ENCODE measurements at places on chromosomes 7 and 10. TPM values are rescaled to one million over a fixed set of nuclear protein-coding genes. Genes with fewer than 3 reads are reported as not detected.
A peak's percentile ranks its signal among the peaks of the same experiment; 100 is the strongest.

Gene UNC5B
- 0.16 TPM for polyA plus RNA-seq

Gene ACBD7
- 1.6 TPM for polyA plus RNA-seq

Gene NUTM2A
- 0.15 TPM for polyA plus RNA-seq

Gene ENKUR
- polyA plus RNA-seq, result 0.30 TPM

Gene PRKAR2B
- 3.6 TPM for polyA plus RNA-seq

Gene NRG3
- polyA plus RNA-seq, result not detected

Gene ARHGAP22
- polyA plus RNA-seq, result 3.7 TPM

Gene SLC29A4
- polyA plus RNA-seq, result 14.8 TPM

GRCh38 chr10:14751921-14752320 lies 22.8 kb downstream of the FAM107B start:
- DNase-seq, result no peak

GRCh38 chr10:7572391-7572790 lies 94.4 kb downstream of the ITIH5 start:
- DNase-seq, result no peak

DNA sequence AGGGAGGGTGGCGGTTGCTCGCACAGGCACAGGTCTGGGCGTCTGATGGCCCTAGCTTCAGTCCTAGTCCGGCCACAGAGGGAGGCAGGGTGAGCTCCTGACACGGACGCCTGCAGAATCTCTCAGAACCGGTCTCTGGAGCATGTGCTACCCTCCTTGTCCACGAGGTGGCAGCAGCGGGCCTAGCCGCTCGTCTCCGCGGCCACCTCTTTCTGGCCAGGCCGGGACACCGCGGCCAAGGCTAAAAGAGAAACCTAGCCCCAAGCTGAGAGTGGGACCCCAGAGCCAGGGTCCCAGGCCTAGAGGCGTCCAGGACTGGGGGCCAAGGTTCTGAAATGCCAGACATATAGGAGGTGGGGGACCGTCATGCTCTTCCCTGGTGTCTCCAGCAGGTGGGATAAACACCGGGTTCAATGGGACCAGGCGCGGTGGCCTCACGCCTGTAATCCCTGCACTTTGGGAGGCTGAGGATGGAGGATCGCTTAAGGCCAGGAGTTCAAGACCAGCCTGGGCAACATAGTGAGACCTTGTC lies 3.2 kb upstream of the LAT2 start:
- peak; percentile 77 for DNase-seq

GRCh38 chr10:99451499-99451788 lies 21.0 kb upstream of the GOT1 start:
- DNase-seq, result no peak

- no peak for DNase-seq
Observed at GRCh38 chr7:92720604-92721350, 115.6 kb downstream of the CDK6 start.

- no peak for DNase-seq
Observed at GRCh38 chr7:91630581-91631380, 249.7 kb downstream of the MTERF1 start.

- DNase-seq, result no peak
Observed at GRCh38 chr7:139494835-139495579, 11.5 kb upstream of the KLRG2 start.

- DNase-seq, result no peak
Observed at GRCh38 chr7:16402091-16402490, 19.2 kb downstream of the CRPPA start.

DNA sequence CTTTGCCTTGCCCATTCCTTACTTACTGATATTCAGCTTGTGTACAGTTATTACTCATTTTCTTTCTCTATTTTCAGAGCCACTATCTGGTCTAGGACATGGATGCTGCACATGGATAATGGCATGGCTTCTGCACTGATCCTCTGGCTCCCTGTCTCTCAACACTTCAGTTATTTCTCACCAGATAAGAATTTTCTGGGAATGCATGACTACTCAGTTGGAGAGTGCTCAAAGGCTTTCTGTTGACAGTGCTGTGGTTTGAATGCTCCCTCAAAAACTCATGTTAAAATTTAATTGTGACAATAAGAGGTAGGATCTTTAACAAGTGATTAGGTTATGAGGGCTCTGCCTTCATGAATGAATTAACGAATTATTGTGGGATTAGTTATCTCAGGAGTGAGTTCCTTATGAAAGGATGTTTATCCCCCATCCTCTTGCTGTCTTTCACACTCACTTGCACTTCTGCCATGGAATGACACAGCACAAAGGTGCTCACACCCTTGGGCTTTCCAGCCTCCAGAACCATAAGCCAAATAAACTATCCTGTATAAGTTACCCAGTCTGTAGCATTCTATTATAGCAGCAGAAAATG lies 16.1 kb upstream of the PIK3CG start:
- DNase-seq, result peak; percentile 21

- DNase-seq, result no peak
Observed at GRCh38 chr7:77327932-77328628, 88.1 kb downstream of the GSAP start.

DNA sequence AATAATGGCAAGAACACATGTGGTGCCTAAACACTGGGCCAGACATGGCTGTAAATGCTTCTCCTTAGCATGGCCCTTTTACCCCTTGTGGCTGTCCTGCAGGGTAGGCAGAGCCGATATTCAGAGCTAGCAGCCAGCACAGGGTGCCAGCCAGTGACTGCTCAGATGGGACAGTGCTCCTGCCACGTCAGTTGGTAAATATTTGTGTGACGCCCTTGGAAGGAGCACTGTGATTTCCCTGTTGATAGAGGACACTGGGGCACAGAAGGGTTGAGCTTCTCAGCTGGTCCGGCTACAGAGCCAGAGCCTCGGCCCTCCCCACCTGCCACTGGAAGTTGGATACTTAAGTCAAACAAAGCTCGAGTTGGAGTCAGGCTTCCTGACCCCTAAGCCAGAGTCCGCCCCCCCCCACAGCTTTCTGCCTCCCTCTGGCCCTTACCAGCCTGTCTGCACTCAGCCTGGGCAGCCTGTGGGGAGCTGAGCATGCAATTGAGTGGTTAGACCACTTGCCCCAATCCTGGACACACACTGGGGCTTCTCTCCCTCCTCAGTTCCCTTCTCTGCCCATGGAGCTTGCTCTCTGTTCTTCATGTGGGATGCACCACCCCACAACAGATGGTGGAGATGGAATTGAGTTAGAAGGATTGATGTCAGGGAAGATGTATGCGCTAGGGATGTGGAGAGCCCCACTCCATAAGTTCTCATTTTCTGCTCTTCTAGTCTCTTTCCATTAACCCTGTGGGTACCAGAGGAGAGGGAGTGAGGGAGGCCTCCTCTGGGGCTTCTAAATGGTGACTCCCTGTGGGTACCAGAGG lies 350.8 kb downstream of the PLXNA4 start:
- peak; percentile 50 for DNase-seq

DNA sequence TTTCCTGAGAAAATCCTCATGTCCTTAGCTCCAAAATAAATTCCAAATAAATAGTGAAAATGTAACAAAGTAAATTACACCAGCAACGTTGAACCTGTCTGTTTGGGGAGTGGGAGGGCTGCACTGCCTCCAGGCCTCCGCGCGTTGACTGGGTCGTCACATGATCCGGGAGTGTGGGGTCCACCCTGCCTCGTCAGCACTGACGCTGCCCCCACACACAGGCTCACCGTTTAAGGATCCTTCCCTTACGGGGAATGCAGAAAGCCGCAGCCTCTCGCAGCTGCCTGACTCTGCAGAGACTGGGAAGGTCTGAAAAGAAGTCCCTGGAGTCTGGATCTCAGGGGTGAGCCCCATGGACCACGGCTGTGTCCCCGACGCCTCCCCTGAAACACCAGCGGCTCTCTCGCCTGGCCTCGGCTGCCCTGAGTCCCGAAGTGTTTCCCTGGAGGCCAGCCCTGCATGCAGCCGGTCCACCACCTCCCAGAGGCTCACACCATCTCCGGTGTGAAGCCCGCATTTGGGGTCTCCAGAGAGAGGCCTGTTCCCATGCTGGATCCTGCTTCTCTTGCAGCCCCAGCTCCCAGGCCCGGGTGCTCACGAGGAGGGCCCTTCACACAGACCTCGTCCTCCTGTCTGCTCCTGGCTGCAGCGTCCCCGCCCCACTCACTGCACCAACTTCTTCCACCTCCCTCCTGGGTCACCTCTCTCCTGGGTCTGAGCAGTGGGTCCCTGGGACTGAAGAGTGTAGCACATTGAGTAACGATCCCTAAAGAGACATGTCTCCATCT lies 49.5 kb upstream of the ADGRA1 start:
- DNase-seq, result no peak

DNA sequence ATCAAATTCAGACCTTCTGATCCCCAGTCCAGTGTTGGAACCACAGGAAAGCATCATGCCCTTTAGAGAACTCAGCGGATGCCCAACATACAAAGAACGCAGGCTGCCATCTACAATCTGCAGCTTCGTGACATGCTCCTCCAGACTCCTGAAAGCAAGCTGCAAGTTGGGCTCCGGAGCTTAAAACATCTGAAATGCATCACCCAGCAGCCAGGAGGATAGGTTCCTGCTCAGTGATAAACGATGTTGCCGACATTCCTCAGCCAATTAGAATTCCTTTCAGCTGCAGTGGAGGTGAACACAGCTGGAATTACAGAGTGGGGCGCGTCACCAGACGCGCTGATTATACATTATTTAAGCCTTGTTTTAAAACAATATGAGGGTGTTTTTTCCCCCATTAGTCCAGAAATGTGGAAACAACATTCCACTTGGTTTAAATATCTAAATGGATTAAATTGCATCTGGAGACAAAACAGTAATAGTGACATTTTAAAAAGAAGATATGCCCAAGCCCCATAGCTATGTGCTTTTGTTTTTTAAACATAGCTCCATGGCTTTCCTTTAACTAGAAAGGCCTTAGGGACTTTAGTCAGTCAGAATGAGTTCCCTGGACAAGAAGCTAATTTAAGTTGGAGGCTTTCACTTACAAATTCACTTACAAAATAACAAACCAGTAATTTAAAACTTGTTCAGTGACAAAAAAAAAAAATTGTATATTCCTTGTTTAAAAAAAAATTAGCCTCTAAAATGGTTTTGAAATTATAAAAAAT lies 6.3 kb downstream of the SMURF1 start:
- DNase-seq, result peak; percentile 25

GRCh38 chr7:22559829-22560489 lies 60.0 kb upstream of the STEAP1B start:
- peak; percentile 85 for DNase-seq

- no peak for DNase-seq
Observed at GRCh38 chr7:53101026-53101425, 65.6 kb downstream of the POM121L12 start.

- DNase-seq, result no peak
Observed at GRCh38 chr10:124482236-124482800, 20.7 kb downstream of the LHPP start.

- no peak for DNase-seq
Observed at GRCh38 chr10:31099094-31099493, 67.4 kb upstream of the ZNF438 start.

DNA sequence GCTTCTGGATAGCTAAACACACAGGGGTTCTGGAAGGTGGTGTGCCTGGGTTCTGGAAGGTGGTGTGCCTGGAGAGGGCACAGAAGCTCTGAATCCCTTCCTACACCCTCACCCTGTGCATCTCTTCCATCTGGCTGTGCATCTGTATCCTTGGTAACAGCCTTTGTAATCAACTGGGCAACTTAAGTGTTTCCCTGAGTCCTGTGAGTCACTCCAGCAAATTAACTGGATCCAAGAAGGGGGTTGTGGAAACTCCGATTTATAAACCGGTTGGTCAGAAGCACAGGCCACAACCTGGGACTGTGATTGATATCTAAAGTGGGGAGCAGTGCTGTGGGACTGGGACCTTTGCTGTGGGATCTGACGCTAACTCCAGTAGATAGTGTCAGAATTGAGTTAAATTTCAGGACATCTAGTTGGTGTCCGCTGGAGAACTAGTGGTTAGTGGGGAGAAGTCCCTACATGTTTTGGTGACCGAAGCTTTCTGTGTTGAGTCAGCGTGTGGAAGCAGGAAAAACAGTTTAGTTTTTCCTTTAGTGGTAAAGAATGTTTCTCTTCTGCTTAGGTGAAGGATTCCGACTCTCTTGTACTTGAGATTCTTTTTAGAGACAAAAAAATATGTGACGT lies 228.1 kb downstream of the BMPER start:
- DNase-seq, result peak; percentile 43

DNA sequence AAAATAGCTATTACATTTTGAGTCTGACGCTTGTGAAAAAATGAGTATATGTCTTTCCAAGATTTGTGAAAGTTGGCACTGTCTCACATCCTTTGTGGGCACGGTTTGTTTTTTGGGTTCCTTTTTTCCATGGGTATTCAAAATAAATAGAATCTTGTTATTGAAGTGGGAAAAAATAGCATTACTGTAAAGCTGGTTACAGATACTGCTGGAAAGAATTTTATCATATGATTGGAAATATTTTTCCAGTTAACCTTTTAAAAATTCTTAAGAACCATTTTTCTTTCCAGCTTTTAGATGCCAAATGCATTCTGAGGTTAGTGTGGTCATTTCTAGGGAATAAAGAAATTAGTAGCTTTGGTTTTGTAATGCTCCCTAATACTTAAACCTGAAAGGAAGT lies 11.4 kb downstream of the NET1 start:
- DNase-seq, result no peak

DNA sequence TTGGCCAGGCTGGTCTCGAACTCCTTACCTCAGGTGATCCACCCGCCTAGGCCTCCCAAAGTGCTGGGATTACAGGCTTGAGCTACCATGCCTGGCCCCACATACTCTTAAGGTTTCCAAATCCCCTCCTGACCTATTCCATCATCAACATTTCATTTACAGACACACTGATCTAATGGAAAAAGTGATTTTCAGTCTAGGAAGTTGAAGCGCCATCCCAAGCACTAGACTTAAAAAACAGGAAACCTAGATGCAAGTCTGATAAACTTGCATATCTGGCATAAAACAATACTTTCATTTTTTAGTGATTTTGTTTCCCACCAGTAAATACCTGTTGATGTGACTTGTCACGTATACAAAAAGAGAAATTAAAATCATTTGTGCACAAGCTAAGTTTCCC lies 44.0 kb downstream of the DNMBP start:
- no peak for DNase-seq

- no peak for DNase-seq
Observed at GRCh38 chr7:91033574-91033973, 230.7 kb upstream of the FZD1 start.

GRCh38 chr10:64115908-64116643 lies 594.9 kb downstream of the REEP3 start:
- peak; percentile 6 for DNase-seq

DNA sequence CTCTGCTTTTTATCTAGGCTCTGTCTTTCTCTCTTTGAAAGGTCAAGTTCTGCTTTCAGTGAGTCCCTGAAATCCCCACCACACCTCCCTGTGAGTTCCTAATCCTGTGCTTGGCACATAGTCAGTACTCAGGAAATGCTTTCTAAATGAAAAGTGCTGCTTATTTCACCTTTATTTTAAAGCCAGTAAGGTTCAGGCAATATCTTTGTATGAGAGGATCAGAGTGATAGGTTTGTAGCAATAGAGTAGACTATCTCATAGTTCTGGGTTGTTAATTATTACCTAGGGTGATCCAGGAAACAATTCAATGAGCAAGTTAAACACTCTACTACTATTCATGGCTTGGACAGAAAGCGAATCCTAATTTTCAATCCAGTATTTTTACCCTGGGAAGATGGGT lies 7.4 kb upstream of the LAMB1 start:
- no peak for DNase-seq

DNA sequence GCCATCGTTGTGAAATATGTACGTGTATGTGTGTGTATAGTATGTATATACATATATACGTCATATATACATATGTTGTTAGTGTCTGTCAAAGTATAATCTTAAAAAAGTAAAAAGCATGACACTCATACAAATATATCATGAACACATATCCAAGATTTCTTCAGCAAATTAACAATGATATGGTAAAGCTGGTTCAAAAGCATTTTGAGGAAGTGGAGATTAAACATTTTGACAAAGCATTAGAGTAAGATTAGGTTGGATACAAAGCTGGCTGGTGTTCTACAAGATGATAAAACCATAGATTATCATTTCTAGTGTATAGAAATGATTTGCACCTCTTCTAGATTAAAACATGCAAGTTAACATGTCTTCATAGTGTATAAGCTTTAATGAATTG lies 771 bp upstream of the NUDCD3 start:
- no peak for DNase-seq
